ENCODE measurements at places on chromosomes 16 and 17.

GRCh38 chr17:19805006-19805405, 56.9 kb upstream of the ALDH3A1 start:
- DNase-seq, result no peak

GRCh38 chr16:68144008-68144407, 58.8 kb downstream of the NFATC3 start:
- DNase-seq, result no peak

GRCh38 chr17:69418535-69418934, 4.0 kb downstream of the MAP2K6 start:
- DNase-seq, result no peak

GRCh38 chr16:77928096-77928495, 94.3 kb upstream of the CLEC3A start:
- DNase-seq, result no peak

Measured in CD4-positive, alpha-beta T cell treated with Interleukin-10 for 1 hour (primary cell).